ENCODE measurements at places on chromosomes 2 and 18. TPM values are rescaled to one million over a fixed set of nuclear protein-coding genes. Genes with fewer than 3 reads are reported as not detected.

The CCDC85A gene
- polyA plus RNA-seq: not detected

The WNT10A gene
- 2.4 TPM for polyA plus RNA-seq

The TRPM8 gene
- polyA plus RNA-seq: 0.18 TPM

The CCDC68 gene
- 11.2 TPM for polyA plus RNA-seq

DNA sequence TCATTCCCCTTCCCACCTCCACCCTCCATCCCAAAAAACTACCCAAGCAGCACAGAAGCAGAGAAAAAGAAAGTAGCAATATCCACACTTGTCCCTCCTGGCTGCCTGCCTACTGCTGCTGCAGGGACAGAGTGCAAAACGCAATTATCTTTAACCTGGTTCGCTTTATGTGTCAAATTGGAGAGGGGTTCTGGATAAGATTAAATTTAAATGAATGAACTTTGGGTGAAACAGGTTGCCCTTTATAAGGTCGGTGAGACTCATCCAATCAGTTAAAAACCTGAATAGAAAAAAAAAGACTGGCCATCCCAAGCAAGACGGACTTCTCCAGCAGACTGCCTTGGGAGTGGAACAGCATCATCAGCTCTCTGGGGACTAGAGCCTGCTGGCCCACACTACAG is 62.6 kb downstream of the ANKRD44 start:
- no peak for DNase-seq
- H3K27me3 ChIP-seq: no peaks in the 10 kb centered on the region
- no peak overlapping the region for H3K4me3 ChIP-seq

- H3K4me3 ChIP-seq: no peak overlapping the region
- no peaks in the 10 kb centered on the region for H3K4me1 ChIP-seq
- H3K27ac ChIP-seq: no peak overlapping the region
- H3K27me3 ChIP-seq: no peaks in the 10 kb centered on the region
- no peak for DNase-seq
These were observed 322.7 kb downstream of the NOL4 start for GRCh38 chr18:33901894-33902512.

- H3K27ac ChIP-seq: no peak overlapping the region
- no peaks in the 10 kb centered on the region for H3K27me3 ChIP-seq
- no peak overlapping the region for H3K4me3 ChIP-seq
These were observed 166.5 kb upstream of the CXCR4 start for GRCh38 chr2:136284226-136285119.

The TRABD2A gene
- 35.5 TPM for polyA plus RNA-seq

- H3K4me3 ChIP-seq: no peak overlapping the region
- no peaks in the 10 kb centered on the region for H3K36me3 ChIP-seq
- no peaks in the 10 kb centered on the region for H3K27me3 ChIP-seq
- H3K4me1 ChIP-seq: no peaks in the 10 kb centered on the region
These were observed 79.6 kb upstream of the NABP1 start for GRCh38 chr2:191598296-191598695.

GRCh38 chr18:57755473-57756067 is 47.5 kb downstream of the ATP8B1 start:
- DNase-seq: no peak
- H3K4me3 ChIP-seq: no peak overlapping the region
- no peaks in the 10 kb centered on the region for H3K27me3 ChIP-seq
- peaks cover 2% of the 10 kb centered on the region for H3K36me3 ChIP-seq
- no peaks in the 10 kb centered on the region for H3K4me1 ChIP-seq
- no peak overlapping the region for H3K27ac ChIP-seq

The ICOS gene
- polyA plus RNA-seq: 0.27 TPM

DNA sequence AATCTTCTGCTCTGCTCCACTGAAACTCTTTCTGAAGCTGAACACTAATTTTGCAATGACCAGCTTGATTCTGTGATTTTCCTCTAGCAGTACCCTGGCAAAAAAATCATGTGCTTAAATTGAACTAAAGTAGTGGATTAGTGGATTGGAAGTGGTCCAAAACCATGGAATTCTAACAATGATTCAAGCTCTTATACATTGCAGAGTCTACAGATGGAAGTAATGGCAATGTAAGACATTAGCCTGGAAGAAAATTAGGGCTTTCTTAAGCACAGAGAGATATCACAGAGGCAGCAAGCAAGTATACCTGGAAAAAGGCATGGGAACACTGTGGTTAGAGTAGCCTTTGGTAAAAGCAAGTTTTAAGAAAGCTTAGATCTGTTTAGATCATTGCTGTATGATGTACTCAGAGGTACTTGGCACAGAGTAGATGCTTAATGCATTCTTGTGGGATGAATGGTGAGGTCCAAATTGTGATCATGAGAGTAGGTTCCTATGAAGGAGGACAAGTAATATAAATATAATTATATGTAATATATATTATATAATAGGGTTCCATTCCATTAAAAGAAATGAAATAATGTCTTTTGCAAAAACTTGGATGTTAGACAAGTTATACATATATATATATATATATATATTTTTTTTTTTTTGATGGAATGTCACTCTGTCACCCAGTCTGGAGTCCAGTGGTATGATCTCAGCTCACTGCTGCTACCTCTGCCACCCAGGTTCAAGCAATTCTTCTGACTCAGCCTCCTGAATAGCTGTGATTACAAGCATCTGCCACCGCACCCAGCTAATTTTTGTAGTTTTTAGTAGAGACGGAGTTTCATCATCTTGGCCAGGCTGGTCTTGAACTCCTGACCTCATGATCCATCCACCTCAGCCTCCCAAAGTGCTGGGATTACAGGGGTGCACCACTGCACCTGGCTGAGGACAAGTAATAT is 172.2 kb upstream of the SCN7A start:
- H3K27me3 ChIP-seq: no peaks in the 10 kb centered on the region
- no peak for DNase-seq
- H3K4me1 ChIP-seq: no peaks in the 10 kb centered on the region
- H3K27ac ChIP-seq: no peak overlapping the region
- no peak overlapping the region for H3K4me3 ChIP-seq
- no peaks in the 10 kb centered on the region for H3K36me3 ChIP-seq

The GAL3ST2 gene
- 0.03 TPM for polyA plus RNA-seq

The DYNAP gene
- not detected for polyA plus RNA-seq
